ENCODE measurements at places on chromosomes 7 and 10.

- no peak for DNase-seq
Measured at GRCh38 chr7:41592794-41593193, 110.1 kb downstream of the INHBA start.

- DNase-seq: no peak
Measured at GRCh38 chr10:101938305-101939007, 94.9 kb upstream of the KCNIP2 start.

GRCh38 chr7:158856883-158857668 lies 718 bp downstream of the DYNC2I1 start:
- DNase-seq: no peak

DNA sequence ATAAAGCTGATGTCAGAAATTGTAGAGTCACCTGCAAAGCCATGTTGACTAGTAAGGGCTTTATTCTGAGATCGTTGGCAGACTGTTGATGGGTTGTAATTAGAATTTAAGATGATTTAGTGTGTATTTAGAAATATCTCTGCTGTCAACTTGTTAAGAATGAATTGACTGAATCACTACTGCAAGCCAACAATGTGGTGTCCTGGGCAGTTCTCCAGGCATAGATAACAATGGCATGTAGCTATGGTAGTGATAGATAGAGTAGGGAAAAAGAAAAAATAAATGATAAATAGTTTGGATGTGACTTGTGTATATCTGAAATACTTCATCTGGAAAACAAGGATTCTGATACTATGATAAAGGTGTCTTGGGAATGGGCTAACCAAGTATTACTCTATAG lies 640.2 kb downstream of the ARL4A start:
- DNase-seq: no peak

DNA sequence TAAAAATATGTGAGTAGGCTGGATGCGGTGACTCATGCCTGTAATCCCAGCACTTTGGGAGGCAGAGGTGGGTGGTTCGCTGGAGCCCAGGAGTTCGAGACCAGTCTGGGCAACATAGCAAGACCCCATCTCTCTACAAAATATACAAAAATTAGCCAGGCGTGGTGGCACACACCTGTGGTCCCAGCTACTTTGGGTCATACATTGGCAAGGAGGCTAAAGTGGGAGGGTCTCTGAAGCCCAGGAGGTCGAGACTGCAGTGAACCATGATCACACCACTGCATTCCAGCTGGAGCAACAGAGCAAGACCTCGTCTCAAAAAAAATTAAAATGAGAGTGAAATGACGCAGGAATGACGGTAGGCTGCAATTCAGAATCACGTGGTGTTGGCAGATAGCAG lies 64.7 kb upstream of the SH2B2 start:
- DNase-seq: no peak

DNA sequence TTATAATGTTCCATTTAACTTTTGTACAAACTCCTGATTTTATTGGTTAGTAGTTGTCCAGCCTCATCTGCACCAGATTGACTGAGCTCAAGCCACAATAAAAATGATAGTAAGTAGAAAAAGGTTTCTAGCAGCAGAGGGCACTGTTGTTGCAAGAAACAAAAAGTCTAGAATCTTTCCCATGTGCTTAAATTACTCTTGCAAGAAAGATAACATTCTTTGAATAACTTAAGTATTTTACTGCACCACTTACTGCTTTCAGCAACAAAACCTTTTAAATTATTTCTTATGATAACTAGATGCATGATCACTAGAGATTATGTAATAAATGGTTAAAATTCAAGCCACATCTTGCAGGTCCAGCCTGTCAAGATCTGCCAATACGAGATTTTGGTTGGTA lies 27.0 kb downstream of the LMOD2 start:
- no peak for DNase-seq

DNA sequence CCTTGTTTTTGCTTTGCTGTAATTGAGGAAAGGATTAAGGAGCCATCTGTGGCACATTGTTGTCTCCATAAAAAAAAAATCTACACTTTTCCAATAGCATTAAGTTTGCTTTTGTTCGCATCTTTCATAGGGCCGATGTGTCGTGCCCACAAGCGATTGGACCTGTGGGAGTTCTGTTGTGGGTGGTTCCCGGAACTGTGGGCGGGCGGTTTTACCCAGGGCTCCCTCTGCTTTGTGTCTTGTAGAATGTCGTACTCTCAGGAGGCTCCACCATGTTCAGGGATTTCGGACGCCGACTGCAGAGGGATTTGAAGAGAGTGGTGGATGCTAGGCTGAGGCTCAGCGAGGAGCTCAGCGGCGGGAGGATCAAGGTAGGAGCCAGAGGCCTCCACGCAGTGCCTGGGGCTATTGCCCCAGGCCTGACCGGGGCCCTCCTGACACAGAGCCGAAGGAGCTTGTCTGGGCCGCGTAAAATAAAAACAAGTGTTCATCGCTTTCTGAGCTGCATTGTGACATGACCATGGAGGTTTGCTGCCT lies 92.4 kb downstream of the ACTR3B start:
- DNase-seq: no peak

DNA sequence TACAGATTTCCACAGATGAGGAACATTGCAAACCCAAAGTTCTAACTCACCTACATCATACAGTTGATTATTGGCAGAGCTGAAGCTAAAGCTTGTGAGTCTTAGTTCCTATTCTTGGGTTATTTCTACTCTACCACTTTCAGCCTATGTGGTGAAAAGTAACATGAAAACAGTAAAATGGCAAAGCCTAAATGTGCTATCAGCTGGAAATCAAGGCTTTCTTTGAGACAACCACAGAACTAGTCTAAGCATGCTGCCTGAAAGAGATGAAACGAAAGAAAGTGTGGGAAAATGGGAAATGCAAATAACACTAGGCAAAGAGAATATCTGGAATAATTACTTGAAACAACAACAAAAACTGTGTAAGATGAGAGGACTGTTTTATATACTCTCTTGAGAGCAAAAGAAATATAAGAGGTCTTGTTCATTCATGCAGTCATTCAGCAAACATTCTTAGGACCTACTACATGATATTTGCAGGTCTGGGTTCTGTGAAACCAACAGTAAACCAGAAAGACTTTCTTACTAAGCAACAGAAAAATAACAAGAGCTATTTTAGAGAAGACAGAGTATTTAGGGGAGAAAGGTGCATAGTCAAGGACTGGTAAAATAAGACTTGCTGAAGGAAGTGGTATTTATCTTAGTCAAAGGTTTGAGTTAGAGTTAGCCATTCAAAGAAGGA lies 437.1 kb downstream of the HTR7 start:
- no peak for DNase-seq

GRCh38 chr10:119025336-119025735 lies 4.2 kb upstream of the NANOS1 start:
- DNase-seq: no peak

- peak; percentile 4 for DNase-seq
Measured at GRCh38 chr10:76736392-76736791, 901.2 kb downstream of the KCNMA1 start.

DNA sequence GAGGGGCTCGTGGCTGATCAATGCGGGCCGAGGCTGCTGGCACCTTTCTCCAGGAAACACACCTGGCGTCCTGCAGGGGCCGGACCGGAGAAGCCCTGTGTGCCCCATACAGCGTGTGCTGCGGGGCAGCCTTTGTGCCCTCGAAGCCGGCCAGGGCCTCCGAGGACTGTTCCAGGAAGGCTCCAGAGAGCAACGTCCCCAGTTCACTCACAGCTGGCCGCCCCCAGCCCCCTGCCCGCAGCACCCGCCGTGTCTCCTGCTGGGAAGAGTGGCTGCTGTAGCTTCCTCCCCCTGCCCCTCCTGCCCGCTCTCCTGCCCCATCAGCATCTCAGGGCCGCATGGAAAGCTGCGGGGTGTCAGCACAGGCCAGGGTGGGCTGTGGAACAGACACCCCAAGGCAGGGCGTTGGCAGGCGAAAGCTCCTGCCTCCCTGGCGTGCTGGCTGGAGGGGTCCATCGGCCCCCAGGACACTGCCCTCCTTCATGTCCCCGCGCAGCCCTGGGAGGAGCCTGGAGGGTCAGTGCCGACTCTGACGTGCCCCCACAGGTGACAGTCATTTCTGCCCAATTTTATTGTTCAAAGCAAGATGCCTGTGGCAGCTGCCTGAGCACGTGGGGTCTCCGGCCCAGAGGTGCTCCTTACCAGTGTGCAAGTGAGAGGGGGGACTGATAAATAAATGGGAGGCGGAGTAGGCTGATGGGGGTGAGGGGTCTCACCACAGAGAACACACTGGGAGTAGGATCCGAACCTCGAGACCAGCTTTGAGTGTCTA lies 95.8 kb upstream of the DIP2C start:
- DNase-seq: no peak

GRCh38 chr7:22594020-22594419 lies 94.0 kb upstream of the STEAP1B start:
- DNase-seq: no peak

GRCh38 chr10:92834331-92834730 lies 14.0 kb upstream of the EXOC6 start:
- DNase-seq: no peak

- DNase-seq: no peak
Measured at GRCh38 chr10:65360497-65360896, 1565.3 kb upstream of the LRRTM3 start.

DNA sequence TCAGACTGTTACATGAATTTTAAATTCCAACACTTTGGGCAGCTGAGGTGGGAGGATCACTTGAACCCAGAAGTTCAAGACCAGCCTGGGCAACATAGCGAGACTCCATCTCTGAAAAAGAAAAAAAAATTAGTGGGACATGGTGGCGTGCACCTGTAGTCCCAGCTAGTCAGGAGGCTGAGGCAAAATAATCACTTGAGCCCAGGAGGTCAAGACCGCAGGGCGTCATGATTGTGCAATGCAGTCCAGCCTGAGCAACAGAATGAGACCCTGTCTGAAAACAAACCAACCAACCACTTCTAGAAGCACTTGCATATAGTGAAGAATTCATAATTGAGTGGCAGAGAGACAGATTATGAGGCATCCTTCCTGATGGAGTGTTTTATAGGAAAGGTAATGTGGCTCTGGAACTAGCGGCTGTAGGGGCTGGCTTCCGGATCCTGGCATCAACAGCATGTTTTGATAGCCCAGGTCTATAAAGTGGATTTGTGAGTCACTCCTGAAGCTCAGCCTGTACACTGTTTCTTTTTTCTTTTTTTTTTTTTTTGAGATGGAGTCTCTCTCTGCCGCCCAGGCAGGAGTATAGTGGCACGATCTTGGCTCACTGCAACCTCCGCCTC lies 40.3 kb upstream of the RSBN1L start:
- DNase-seq: no peak

DNA sequence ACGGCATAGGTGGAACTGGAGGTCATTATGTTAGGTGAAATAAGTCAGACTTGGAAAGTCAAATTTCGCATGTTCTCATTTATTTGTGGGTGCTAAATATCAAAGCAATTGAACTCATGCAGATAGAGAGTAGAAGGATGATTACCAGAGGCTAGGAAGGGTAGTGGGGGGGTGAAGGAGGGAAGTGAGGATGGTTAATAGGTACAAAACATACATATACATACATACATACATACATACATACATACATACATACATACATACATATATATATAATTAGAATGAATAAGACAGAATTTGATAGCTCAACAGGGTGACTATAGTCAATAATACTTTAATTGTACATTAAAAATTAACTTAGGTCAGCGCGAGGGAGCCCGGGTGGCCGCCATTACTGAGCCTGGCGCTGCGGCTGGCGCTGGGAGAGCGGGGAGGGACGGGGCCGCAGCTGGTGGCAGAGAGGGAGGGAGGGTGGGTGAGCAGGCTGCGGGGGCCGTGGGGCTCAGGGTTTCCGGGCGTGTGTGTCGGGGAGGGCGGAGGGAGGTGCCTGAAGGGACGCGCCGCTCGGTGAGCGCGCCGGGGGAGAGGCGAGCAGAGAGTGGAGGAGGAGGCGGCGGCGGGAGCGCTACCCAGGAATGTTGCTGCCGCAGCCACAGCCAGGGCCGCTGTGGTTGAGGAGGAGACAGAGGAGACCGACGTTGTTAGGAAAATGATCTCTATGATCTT lies 85.8 kb upstream of the EGFR start:
- DNase-seq: no peak

DNA sequence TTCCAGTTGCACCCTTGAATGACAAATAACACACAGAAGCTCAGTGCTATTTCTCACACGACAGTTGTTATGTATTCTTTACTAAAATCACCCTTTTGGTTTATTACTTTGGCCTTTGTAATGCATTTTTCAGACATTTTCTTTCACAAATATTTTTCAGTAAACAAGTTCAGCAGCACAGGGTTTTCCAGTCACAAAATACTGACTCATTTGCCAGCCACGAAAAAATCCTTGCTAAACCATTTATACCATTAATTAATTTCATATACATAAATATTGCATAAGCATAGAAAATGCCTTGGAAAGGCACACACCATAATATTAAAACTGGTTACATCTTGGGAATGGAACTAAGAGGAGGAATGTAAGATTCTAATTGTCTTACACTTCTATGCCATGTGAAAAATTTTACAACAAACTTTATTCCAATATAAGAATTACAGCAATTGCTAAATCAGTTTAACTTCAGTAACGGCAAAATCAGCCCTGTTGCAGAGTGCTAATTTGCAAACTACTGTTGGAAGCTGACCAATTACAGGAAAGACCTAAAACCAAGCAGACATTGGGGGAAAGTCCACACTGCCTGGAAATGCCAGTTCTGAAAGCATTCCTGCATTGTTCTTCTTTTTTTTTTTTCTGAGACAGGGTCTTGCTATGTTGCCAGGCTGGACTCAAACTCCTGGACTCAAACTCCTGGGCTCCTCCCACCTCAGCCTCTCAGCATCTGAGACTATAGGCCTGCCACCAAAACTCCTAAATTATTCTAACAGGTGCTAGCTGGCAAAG lies 31.6 kb upstream of the PBLD start:
- no peak for DNase-seq
